ENCODE measurements at places on chromosomes 2 and 18. TPM values are rescaled to one million over a fixed set of nuclear protein-coding genes. Genes with fewer than 3 reads are reported as not detected.
A peak's percentile ranks its signal among the peaks of the same experiment; 100 is the strongest.

The CLHC1 gene
- total RNA-seq: 32.1 TPM

The C1QL2 gene
- not detected for total RNA-seq

The TUBA3E gene
- total RNA-seq: not detected

The MFSD2B gene
- total RNA-seq: not detected

The ALK gene
- 0.40 TPM for total RNA-seq

The CFAP65 gene
- total RNA-seq: under 0.01 TPM

GRCh38 chr18:73962256-73962655 is 185.4 kb downstream of the FBXO15 start:
- H3K4me1 ChIP-seq: no peaks in the 10 kb centered on the region
- no peaks in the 10 kb centered on the region for H3K27me3 ChIP-seq
- DNase-seq: no peak
- no peaks in the 10 kb centered on the region for H3K36me3 ChIP-seq
- H3K4me3 ChIP-seq: no peak overlapping the region

DNA sequence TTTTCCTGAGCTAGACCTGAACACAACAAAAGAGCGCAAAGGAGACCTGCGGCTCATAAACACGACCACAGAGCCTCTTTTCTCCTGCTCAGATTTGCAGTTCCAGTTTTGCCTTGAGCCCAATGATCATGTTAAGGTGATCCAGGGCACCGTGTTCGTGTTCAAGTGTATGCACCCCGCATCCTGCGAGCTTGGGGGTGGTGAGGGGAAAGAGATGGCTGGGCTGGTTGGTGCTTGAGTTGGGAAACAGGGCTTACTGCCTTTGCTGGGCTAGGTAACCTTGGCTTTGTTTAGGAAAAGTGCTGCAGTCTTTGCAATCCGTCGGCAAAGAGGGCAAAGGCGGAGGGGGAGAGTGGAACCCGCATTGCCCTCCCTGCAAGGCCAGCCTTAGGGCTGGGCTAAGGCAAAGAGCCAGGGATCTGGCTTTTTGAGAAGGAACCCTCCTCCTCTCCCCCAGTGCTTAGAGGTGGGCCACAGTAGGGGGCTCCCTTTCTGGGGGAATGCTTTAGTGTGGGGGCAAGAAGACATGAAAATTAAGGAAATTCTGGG is 1.3 kb downstream of the HOXD10 start:
- no peak overlapping the region for H3K4me3 ChIP-seq
- no peaks in the 10 kb centered on the region for H3K4me1 ChIP-seq
- H3K27me3 ChIP-seq: peaks cover 70% of the 10 kb centered on the region
- no peaks in the 10 kb centered on the region for H3K36me3 ChIP-seq
- no peak overlapping the region for H3K27ac ChIP-seq

DNA sequence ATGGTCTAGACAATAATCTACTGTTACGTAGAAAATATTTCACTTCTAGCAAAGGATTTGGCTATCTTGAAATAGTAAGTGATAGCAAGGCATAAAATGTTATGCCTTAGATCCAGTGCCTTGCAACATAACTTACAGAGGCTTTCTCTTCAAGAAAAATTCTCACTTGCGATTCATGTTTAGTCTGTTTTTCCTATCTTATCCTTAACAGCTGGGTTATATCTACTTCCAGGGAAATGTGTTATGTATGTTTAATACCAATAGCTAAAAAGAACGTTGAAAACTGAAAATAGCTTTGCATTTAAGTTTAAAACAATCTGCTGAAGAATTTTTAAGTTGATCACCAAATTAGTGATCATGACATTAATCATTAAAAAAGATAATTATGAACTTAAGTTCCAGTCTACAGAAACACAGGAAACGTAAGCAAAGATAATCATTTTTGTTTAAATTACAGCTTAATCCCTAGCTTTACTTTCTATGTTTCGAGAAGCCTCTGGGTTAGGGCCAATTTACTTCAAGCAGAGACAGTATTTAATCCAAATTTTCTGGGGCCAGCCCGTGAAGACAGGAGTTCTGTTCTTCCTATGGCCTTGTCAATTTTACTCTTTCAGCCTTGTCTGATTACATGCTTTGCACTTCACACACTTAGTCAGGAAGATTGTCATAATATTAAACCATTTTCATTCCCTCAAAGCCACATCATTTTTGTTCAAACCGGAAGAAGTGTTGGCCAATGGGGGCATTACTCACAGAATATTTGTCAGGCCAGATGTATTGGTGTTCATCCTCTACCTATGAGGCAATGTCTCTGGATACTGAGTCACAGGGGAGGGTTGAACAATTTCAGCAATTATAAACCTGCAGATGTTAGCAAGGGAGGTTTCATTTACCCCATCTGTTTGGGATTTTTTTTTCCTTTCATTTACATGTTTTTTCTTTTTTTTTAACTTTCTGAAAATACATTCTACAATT is 1132.9 kb upstream of the ZEB2 start:
- no peak overlapping the region for H3K4me3 ChIP-seq
- H3K36me3 ChIP-seq: no peaks in the 10 kb centered on the region
- H3K27ac ChIP-seq: no peak overlapping the region
- no peaks in the 10 kb centered on the region for H3K27me3 ChIP-seq
- no peak for DNase-seq

GRCh38 chr18:712401-713134 is at the start of gene ENOSF1:
Gene ENOSF1 (minus strand): TSS chr18:712630. CDS start chr18:712587, 43 bp downstream.
- DNase-seq: peak; percentile 83
- no peaks in the 10 kb centered on the region for H3K27me3 ChIP-seq
- H3K36me3 ChIP-seq: no peaks in the 10 kb centered on the region
- H3K27ac ChIP-seq: peak within 1 kb of the TSS; percentile 92

DNA sequence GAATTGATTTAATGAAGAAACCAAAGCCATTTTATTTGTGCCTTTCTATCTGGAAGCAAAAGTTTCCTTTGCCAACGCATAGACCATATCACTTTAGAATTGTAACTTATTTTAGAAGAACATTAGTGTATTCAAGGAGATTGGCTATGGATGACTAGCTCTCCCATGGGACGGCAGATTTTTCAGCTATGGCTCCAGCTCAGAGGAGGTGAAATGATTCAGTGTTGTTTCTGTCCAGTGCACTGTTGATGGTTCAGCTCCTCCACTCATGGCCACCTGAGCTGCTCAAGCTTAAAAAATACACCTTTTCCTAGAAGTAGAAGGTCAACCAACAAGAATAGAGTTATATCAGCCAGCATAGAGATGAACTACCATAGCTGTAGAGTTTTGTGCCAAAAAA is 1597.5 kb upstream of the PIK3C3 start:
- no peaks in the 10 kb centered on the region for H3K36me3 ChIP-seq
- peaks cover 20% of the 10 kb centered on the region for H3K4me1 ChIP-seq
- no peak overlapping the region for H3K4me3 ChIP-seq
- no peaks in the 10 kb centered on the region for H3K27me3 ChIP-seq
- H3K27ac ChIP-seq: peak overlapping the region; percentile 58

DNA sequence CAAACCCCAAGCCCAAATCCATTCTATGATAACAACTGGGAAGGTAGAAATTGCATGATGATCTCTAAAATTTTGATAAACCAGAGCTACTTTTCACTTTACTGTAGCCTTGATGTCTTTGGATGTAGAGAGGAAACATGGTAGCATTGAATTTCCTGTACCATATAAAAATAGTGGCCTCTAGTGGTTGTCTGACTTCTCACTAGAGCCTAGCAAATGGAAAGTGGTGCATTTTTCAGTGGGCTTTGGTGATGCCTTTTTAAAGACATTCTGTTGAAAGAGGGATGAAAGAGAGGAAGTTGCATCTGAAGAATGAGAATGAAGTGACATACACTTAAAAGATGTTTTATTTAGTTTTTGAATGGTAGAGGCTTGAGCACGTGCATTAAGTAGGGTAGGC is 662.2 kb downstream of the XIRP2 start:
- no peaks in the 10 kb centered on the region for H3K36me3 ChIP-seq
- no peaks in the 10 kb centered on the region for H3K27me3 ChIP-seq
- no peak overlapping the region for H3K27ac ChIP-seq

DNA sequence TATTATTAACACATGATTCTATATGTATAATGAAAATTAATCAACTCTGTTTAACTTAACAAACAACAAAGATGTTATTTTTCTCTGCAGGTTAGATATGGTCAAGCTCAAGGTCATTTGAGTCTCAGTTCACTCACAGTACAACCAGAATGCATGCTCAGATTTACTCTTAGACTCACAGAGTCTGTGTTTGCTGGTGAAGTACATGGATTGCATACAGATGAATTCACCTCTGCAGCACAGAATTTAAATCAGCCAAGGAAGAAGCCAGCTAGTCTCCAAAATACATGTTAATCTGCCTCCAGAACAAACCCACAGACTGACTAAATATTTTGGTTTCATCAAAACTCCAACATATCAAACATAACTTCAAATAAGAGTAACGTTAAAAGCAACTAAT is 424.5 kb downstream of the RAD51AP2 start:
- H3K27ac ChIP-seq: no peak overlapping the region
- no peaks in the 10 kb centered on the region for H3K27me3 ChIP-seq
- no peak overlapping the region for H3K4me3 ChIP-seq
- DNase-seq: no peak

GRCh38 chr2:231223458-231223976 is 25.1 kb downstream of the ARMC9 start:
- H3K4me1 ChIP-seq: peaks cover 11% of the 10 kb centered on the region
- H3K27ac ChIP-seq: no peak overlapping the region
- H3K27me3 ChIP-seq: no peaks in the 10 kb centered on the region
- no peaks in the 10 kb centered on the region for H3K36me3 ChIP-seq
- DNase-seq: no peak

DNA sequence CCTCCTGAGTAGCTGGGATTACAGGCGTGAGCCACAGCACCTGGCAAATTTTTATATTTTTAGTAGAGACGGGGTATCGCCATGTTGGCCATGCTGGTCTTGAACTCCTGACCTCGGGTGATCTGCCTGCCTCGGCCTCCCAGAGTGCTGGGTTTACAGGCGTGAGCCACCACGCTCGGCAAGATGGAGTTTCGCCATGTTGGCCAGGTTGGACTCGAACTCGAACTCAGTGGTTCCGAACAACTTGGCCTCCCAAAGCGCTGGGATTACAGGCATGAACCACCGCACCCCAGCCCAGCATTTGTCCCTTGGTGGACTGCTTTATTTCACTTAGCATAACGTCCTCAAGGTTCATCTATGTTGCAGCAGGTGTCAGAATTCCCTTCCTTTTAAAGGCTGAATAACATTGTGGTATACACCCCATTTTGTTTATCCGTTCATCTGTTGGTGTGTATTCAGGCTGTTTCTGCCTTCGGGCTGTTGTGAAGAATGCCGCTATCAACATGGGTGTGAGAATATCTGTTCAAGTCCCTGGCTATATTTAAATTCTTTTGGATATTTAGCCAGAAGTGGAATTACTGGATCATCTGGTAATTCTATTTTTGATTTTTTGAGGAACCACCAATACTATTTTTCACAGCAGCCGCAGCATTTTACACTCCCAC is 1.2 kb upstream of the CENPA start:
- no peak for DNase-seq
- H3K27me3 ChIP-seq: no peaks in the 10 kb centered on the region
- no peak overlapping the region for H3K27ac ChIP-seq
- no peak overlapping the region for H3K4me3 ChIP-seq

GRCh38 chr18:51621113-51621863 is 423.8 kb upstream of the MEX3C start:
- DNase-seq: peak; percentile 62
- no peaks in the 10 kb centered on the region for H3K27me3 ChIP-seq
- no peak overlapping the region for H3K4me3 ChIP-seq
- H3K36me3 ChIP-seq: no peaks in the 10 kb centered on the region
- no peaks in the 10 kb centered on the region for H3K4me1 ChIP-seq

All from thyroid gland (tissue), 4 donors.